ENCODE measurements at places on chromosomes 6 and 20. TPM values are rescaled to one million over a fixed set of nuclear protein-coding genes. Genes with fewer than 3 reads are reported as not detected.

DNA sequence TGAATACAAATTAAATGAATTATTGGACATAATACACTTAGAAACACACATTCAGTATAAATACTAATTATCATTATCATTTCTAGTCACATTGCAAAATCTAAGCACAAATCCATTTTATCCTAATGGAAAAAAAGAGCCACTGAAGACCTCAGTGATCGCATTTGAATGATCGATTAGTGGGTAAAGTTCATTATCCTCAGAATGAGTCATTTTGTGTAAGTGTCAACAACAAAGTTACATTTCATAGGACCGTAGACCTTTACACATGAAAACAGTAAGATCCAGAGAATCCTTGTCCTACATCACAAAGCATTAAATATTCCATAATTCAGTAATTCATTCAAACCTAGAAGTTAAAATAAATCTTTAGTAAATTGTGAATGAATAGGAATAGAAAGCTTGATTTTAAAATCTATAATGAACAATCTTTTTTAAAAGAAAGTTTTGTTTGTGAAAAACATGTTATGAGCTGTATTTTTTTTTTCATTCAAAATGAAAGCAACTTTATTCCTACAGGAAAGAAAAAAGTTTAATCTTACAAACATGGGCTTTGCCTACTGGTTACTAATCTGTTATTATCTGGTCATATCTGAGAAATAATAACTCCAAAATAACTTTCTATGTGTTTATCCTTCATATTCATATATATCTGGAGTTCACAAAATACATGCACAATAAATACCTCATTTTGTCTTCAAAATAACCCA is 33.7 kb downstream of the ROS1 start:
- DNase-seq: no peak

The TRAM2 gene
- 178 TPM for total RNA-seq

The RAMACL gene
- total RNA-seq: 2.4 TPM

The OPN5 gene
- not detected for total RNA-seq
